Hindlimb muscle (tissue), 1 donor: ENCODE measurements at places on chromosomes 2 and 18. TPM values are rescaled to one million over a fixed set of nuclear protein-coding genes. Genes with fewer than 3 reads are reported as not detected.

The KCNG2 gene
- polyA plus RNA-seq, result 0.86 TPM

The MC5R gene
- polyA plus RNA-seq, result 5.5 TPM

The SP5 gene
- 5.5 TPM for polyA plus RNA-seq

The SDC1 gene
- polyA plus RNA-seq, result 6.8 TPM

- DNase-seq, result no peak
These were observed 666.3 kb downstream of the TSN start for GRCh38 chr2:122421775-122422174.

The REG1B gene
- not detected for polyA plus RNA-seq

GRCh38 chr18:1774261-1774660 lies 797.0 kb downstream of the METTL4 start:
- no peak for DNase-seq

GRCh38 chr18:64409511-64409910 lies 260.6 kb upstream of the LINC00305 start:
- no peak for DNase-seq

The PHLPP1 gene
- polyA plus RNA-seq, result 11.6 TPM

The TMEM17 gene
- 1.5 TPM for polyA plus RNA-seq

DNA sequence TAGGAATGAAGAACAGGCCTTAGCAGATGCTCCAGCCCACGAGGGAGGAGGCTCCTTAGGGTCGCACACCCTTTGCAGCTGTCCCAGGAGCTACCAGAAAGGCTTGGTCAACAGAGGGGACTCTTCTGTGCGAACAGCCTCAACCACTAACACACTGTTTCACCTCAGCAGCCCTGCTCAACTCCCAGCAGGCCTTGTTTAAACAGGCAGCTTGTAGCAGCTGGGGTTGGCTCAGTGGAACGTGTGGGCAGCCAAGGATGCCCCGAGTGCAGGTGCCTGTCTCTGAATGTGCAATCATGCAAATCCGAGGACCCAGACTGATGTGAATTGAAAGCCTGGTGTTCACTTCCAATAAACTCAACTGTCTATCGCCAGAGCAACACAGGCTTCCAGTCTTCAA lies 88.7 kb upstream of the CXCR4 start:
- DNase-seq, result no peak

- DNase-seq, result no peak
These were observed 45.1 kb upstream of the SEC11C start for GRCh38 chr18:59094569-59094968.

GRCh38 chr2:220144411-220144810 lies 517.0 kb downstream of the SLC4A3 start:
- DNase-seq, result no peak

- no peak for DNase-seq
These were observed 19.7 kb upstream of the MARCO start for GRCh38 chr2:118922254-118922653.

The ZBTB7C gene
- 5.8 TPM for polyA plus RNA-seq

DNA sequence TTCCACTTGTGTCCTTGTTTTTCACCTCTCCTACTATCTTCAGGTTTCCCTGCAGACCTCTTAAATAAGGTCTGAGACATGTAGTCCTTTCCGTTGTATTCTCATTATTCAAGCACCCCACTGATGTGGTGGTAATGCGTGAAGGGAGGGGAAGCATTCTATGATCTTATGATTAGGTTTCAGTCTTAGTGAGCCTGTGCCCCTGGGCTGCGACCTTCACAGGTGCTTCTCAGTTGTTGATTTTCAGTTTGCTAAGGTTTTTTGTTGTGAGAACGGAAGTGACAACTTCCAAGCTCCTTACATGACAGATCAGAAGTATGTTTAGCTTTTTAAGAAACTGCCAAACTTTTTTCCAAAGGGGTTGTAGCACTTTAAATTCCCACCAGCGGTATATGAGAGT lies 41.3 kb downstream of the VPS54 start:
- no peak for DNase-seq

DNA sequence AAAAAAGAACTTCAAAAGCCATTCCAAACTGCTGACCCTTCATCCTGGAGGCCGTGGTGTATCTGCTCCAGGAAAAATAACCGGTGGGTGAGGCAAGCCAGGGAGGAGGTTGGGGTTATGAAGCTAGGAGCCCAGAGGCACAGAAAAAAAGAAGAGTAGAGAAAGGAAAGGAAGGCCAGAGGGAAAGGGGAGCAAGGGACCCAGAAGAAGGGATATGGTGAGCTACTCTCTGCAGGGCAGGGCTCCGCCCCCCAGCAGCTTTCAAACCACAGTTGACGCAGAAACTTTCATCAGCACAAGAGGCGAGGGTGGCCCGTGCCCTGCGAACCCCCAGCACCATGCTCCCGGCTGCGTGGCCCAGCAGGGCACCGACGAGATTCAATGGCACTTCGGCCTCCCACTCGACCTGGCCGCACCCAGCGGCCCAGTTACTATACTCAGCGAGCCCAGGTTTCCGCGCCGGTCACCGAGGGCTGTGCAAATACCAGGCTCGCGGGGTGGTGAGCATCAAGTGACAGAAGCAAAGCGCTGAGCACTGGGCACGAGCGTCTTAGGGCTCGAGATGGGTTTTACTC lies 665 bp downstream of the MCM6 start:
- no peak for DNase-seq

The ZNF804A gene
- 0.28 TPM for polyA plus RNA-seq

The PCGF1 gene
- polyA plus RNA-seq, result 8.2 TPM

- no peak for DNase-seq
These were observed 151.0 kb downstream of the CCBE1 start for GRCh38 chr18:59546188-59546587.

DNA sequence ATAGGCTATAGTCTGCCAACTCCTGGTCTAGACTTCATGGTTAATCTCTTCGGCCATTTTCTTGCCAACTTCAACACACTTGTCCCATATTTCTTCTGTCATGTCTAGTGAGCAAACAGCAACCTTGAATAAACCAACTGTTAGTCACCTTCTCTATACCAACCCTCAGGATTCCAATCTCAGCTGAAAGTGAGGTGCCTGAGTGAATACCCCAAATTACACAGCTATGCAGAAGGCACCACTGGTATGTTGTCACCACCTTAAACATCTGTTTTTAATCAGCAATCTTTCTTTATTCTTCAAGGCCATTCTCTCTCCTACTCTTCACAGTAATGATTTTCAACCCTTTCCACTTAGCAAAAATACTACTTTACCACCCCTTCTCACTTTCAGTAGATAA lies 39.3 kb downstream of the THOC1 start:
- no peak for DNase-seq

The ZNF532 gene
- 69.8 TPM for polyA plus RNA-seq

- no peak for DNase-seq
These were observed 102.9 kb downstream of the SPTBN1 start for GRCh38 chr2:54559006-54559445.

The SERPINB8 gene
- polyA plus RNA-seq, result 2.1 TPM

DNA sequence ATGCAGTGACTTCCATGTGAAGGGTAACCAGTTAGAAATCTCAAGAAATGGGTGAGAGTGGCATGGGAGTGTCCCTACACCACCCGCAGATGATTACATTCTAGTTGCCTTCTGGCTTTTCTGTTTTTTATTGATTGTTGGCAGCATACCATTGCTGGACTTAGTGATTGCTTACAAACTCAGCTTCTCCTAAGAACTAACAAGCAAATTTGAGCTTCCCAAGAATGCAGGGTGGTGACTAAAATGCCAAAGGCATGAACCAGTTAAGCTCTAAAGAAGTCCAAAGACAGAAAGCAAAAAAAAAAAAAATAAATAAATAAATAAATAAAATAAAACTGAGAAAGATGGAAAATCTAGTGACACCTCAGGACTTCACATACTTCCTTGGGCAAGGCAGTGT lies 245.5 kb upstream of the PARD3B start:
- DNase-seq, result no peak

GRCh38 chr2:197219636-197220035 lies 90.9 kb downstream of the ANKRD44 start:
- no peak for DNase-seq

DNA sequence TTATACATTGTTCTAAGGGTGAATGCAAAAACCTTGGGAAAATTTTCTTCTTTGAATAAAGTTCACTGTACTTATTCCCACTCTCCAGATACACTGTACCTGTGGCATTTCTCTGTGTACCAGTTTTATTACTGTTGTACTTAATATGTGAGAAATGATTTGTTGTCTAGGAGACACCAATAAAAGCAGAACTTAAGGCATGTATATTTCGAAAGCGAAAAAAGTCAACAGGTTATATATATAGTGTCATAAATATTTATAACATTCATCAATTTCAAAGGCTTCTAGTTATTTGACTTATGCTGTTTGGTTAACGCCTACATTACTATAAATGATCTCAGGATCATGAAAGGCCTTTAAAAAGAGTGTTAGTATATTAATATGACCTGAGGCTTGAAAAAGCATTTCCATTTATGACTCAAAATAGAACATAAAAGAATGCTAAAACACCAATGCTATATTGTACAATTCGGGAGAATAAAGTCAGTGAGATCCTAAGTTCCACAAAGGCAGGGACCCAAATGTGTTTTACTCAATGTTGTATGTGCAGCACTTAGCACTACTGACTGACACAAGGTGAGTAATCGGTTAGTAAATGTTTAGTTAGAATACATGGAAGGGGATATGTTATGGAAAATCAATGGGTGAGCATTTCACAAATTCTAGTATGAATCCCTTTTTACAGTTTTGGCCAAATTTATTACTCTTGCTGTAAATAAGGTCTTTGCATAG lies 32.2 kb upstream of the HNRNPA3 start:
- DNase-seq, result no peak

The WNT10A gene
- 0.23 TPM for polyA plus RNA-seq

GRCh38 chr2:43123981-43124686 lies 102.3 kb downstream of the ZFP36L2 start:
- DNase-seq, result no peak

GRCh38 chr2:98539056-98539735 lies 69.1 kb downstream of the COA5 start:
- DNase-seq, result no peak

The HRH4 gene
- polyA plus RNA-seq, result 0.06 TPM

The CTAGE1 gene
- not detected for polyA plus RNA-seq

DNA sequence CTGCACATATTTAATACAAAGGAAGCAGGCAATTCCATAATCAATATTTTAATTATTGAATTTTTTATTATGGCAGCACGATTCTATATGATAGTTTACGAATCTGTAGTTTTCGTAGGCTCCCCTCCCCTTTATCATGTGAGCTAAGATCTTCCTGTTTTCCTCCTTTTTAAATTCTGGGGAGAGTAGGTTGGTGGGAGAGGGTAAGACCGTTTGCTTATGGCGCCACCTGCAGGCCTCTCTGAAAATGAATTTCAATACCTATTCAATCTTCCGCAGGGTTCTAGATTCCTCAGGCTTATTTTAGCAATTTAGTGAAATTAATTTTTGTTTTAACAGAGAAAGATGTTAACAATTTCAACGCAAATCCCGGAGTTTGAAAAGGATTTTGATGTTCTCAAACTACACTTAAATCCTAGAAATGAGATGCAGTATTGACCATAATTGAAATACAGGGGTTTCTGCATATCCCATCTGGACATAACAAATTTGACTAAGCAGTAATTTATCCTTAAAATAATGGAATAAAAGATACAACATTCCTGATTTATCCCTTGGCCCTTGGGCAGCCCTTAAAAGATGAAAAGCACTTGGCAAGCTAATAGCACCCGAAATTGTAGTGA lies 12.8 kb upstream of the GBX2 start:
- no peak for DNase-seq

- DNase-seq, result no peak
These were observed 237.3 kb upstream of the THUMPD2 start for GRCh38 chr2:40016151-40016885.

The COL5A2 gene
- polyA plus RNA-seq, result 348 TPM

DNA sequence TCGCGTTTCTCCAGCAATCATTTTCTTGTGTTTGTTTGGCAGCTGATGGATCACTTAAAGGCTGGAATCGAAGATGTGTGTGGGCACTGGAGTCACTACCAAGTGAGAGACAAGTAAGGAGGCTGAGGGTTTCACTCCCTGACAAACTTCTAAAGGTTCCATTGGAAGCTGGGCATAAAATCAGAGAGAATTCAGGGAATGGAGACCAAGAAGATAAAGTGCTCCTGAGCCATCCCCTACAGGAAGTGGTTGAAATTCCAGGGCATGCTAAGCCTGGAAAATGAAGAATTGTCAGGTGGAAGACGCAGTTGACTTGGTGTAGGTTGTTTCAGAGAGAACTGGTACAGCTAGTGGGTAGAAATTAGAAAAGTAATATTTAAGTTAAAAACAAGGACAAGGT lies 39.1 kb downstream of the SLC9A4 start:
- no peak for DNase-seq

The FOSL2 gene
- polyA plus RNA-seq, result 22.0 TPM

- DNase-seq, result no peak
These were observed 906.0 kb upstream of the NXPH2 start for GRCh38 chr2:139686205-139686604.

GRCh38 chr18:79426376-79427300 lies 30.9 kb downstream of the NFATC1 start:
- DNase-seq, result no peak

The COL3A1 gene
- 5,984 TPM for polyA plus RNA-seq

The SNX17 gene
- polyA plus RNA-seq, result 75.0 TPM

The CHAC2 gene
- 3.2 TPM for polyA plus RNA-seq

- no peak for DNase-seq
These were observed 223.7 kb downstream of the ANKRD30B start for GRCh38 chr18:14971461-14972185.

DNA sequence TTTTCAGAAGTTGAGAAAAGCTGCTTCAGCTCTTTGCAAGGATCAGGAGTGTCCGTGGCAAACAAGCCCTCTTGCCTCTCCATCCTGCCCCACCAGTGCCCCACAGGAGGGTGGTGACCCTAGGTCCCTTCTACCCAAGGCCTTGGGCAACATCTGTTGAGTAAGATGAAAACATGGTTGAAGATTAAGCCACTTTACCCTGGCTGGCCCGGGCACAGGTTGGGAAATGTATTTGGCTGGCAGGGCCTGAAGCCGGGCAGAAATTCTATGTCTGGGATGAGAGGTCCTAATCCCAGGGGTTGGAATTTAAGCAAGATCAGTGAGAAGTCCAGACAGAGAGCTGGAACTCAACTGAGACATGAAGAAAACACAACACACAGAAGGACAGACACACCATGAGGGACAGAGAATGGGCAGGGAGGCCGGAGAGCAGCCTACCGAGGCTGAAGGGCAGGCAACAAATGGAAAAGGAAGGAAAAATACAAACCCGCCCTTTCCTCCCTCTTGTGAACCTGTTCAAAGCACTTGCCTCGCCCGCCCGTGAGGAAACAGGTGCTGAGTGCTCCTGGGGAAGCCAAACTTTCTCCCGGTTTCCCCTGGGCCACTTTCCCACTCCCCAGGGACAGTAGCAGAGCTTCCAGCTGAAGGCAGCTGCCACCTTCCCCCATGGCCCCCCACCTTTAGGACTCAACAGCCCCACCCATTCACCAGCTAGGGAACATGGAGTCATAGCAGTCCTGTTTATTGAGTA lies 86.1 kb downstream of the TNS1 start:
- no peak for DNase-seq
